ENCODE measurements at places on chromosomes 1 and 21.

DNA sequence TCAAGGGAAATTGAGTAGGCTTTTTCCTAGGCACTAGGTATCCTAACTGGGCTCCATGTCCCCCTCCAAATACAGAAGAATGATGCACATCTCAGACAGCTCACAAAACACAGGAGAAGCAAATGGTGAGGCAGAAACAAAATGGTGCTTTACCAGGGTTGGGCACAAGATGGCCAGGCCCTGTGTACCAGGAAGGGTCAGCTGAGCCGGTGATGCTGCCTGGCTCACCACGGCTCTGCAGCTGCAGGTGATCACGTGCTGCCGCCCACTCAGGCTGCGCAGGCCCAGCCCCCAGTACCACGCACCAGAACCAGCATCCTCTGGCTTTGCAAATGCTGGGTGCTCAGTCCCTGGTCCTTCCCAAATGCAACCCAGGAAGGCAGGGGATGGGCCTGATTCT is 993 bp upstream of the DSCAM start:
- no peak for DNase-seq

- no peak for DNase-seq
These were observed 136.5 kb downstream of the TSEN15 start for GRCh38 chr1:184188037-184188436.

- no peak for DNase-seq
These were observed 319.1 kb downstream of the CAMTA1 start for GRCh38 chr1:7104339-7104738.

DNA sequence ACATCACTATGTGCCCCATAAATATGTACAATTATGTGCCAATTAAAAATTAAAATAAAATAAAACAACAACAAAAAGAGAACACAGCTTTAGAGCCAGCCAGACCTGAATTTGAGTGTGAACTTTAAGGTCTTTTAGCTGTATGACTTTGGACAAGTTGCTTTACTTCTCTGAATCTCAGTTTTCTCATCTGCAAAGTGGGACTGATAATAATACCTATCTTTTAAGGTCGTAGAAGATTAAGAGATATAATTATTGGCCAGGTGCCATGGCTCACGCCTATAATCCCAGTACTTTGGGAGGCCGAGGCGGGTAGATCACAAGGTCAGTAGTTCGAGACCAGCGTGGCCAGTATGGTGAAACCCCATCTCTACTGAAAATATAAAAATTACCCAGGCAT is 3.3 kb upstream of the VPS72 start:
- DNase-seq, result no peak

DNA sequence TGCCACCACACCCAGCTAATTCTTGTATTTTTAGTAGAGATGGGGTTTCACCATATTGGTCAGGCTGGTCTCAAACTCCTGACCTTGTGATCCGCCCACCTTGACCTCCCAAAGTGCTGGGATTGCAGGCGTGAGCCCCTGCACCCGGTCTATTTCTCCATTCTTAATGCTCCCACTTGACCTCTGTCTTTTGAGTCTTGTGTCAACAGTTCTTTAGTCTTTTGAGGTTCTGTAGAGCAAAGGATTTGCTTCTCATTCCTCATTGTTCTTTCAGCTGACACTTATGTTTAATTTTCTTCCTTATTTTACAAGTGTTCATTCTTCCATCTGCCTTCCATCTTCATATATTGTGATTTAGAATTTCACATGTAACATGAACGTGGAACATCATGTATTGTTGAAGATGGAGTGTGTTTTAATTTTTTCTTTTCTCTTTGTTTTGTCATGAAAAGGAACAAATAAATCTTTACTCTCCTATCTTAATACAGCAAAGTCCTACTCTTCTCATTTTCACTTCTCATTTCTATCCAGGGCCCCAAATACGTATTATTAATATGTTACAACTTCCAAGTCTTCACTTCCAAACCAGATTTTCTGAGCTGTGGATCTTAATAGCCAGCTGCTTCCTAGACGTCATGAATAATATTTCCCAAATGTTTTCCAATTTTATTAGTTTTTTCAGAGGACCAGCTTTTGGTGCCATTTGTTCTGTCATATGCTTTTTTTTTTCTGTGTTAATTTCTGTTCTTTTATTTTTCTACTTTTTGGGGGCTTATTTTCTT is 16.9 kb downstream of the MTF2 start:
- no peak for DNase-seq

DNA sequence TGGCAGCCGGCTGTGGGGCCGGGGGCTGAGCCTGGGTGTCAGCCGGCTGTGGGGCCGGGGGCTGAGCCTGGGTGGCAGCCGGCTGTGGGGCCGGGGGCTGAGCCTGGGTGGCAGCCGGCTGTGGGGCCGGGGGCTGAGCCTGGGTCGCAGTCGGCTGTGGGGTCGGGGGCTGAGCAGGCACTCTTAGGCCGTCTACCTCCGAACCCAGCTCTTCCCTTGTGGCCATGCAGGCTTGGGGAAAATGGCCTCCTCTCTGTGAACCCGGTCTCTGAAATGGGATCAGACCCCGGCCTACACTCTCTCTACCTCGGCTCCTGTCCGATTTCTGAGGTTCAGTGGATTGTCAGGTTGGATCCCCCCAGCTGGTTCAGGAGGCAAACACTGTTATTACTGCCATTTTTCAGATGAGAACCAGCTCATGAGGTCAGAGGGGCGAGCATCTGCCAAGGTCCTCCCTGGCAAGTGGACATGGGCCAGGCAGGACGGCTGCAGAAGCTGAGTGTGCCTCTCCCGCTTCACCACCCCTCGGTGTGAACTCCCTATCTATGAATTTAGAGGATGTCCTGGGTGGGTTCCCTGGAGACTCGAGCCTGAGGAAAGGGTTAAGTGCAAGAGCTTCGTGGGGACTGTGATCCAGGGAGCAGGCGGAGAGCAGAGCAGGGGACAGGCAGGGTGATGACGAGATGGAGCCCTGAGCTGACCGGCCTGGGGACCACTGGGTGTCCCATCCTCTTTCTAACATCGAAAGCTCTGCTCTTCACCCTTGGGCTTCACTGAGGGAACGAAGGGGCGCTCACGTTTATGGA is 10.9 kb upstream of the COL18A1 start:
- no peak for DNase-seq
